Airway epithelial cell (primary cell): ENCODE measurements at places on chromosomes 2 and 18. TPM values are rescaled to one million over a fixed set of nuclear protein-coding genes. Genes with fewer than 3 reads are reported as not detected.

ABCG8 gene
- not detected in 2 replicates for total RNA-seq

PIAS2 gene
- total RNA-seq, result 8.9 and 9.4 TPM in 2 replicates

RSAD2 gene
- total RNA-seq, result not detected in 2 replicates

KLHL14 gene
- total RNA-seq, result not detected in 2 replicates

SNTG2 gene
- not detected in 2 replicates for total RNA-seq

MC5R gene
- not detected in 2 replicates for total RNA-seq

GPAT2 gene
- 0.63 and 1.6 TPM in 2 replicates for total RNA-seq

ELOA2 gene
- not detected in 2 replicates for total RNA-seq

HRH4 gene
- total RNA-seq, result 0.07 TPM in 1 of 2 replicates, not detected in the other

DCTN1 gene
- total RNA-seq, result 92.0 and 103 TPM in 2 replicates

HOXD8 gene
- total RNA-seq, result not detected in 2 replicates

FIGN gene
- 1.2 and 1.3 TPM in 2 replicates for total RNA-seq

IL37 gene
- total RNA-seq, result not detected in 2 replicates

IL1RL1 gene
- 0.56 and 1.1 TPM in 2 replicates for total RNA-seq

LRRC30 gene
- not detected in 2 replicates for total RNA-seq

PCARE gene
- total RNA-seq, result not detected in 2 replicates

KCNIP3 gene
- 0.23 and 0.99 TPM in 2 replicates for total RNA-seq

OSR1 gene
- 2.7 and 4.0 TPM in 2 replicates for total RNA-seq

GAREM1 gene
- total RNA-seq, result 6.8 and 9.0 TPM in 2 replicates

NTSR2 gene
- total RNA-seq, result not detected in 2 replicates

TRIB2 gene
- total RNA-seq, result 17.4 and 19.5 TPM in 2 replicates

GYPC gene
- 2.8 TPM in 1 of 2 replicates, not detected in the other for total RNA-seq

TFPI gene
- 3.1 and 4.4 TPM in 2 replicates for total RNA-seq

SPC25 gene
- 3.3 and 6.8 TPM in 2 replicates for total RNA-seq
